ENCODE measurements at places on chromosomes 2 and 18.

- peak; percentile 81 for DNase-seq
These were observed 14.6 kb downstream of the TNS1 start for GRCh38 chr2:217988014-217988839.

GRCh38 chr2:164739966-164740365, 101.7 kb downstream of the COBLL1 start:
- no peak for DNase-seq

GRCh38 chr18:13227910-13228309, 9.3 kb downstream of the LDLRAD4 start:
- no peak for DNase-seq

DNA sequence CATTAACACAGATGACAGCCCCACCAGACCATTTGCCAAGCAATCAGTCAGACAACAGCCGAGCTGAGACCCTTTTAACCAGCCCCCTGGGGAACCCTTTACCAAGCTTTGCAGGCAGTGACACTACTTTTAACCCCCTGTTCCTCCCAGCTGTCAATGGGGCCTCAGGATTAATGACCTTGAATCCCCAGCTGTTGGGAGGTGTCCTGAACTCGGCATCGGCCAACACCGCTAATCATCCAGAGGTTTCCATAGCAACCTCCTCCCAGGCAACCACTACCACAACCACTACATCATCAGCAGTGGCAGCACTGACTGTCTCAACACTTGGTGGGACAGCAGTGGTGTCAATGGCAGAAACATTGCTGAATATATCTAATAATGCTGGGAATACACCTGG, 160.9 kb upstream of the EPC2 start:
- no peak for DNase-seq

GRCh38 chr2:185063761-185064160, 465.4 kb downstream of the ZNF804A start:
- no peak for DNase-seq

DNA sequence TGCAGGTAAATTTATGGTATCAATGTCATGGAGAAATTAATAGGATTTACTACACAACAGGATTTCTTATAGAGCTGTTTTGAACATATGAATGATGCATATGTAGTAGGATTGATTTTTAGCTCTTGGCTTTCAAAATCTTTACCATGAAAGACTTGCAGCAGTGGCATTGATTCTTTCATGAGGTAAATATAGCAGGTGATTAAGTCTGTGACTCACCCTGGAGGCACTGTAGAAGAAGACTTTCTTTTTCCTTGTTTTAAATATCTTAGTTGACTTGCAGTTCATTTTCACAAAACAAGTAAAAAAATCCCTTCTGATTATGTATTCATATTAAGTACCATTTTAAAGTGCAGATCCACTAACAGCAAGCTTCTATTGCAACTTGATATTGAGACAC, 463.0 kb downstream of the FBXO15 start:
- DNase-seq, result no peak

DNA sequence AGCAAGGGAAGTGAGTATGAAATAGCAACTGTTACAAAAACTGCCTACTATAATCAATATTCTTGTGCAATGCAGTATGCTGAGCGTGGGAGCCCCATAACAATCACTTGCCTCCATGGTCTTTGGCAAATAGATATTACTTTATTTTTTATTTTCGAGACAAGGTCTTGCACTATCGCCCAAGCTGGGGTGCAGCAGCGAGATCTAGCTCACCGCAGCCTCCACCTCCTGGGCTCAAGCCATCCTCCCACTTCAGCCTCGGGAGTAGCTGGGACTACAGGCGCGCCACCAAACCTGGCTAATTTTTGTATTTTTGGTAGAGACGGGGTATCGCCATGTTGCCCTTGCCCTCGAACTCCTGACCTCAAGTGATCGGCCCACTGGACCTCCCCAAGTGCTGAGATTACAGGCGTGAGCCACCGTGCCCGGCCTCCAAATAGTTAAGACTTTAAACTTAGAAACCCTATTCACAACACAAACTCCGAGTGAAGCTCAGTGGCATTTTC, 1.2 kb upstream of the CCNT2 start:
- no peak for DNase-seq

- no peak for DNase-seq
These were observed 358.3 kb upstream of the KLHL29 start for GRCh38 chr2:23026671-23027070.

DNA sequence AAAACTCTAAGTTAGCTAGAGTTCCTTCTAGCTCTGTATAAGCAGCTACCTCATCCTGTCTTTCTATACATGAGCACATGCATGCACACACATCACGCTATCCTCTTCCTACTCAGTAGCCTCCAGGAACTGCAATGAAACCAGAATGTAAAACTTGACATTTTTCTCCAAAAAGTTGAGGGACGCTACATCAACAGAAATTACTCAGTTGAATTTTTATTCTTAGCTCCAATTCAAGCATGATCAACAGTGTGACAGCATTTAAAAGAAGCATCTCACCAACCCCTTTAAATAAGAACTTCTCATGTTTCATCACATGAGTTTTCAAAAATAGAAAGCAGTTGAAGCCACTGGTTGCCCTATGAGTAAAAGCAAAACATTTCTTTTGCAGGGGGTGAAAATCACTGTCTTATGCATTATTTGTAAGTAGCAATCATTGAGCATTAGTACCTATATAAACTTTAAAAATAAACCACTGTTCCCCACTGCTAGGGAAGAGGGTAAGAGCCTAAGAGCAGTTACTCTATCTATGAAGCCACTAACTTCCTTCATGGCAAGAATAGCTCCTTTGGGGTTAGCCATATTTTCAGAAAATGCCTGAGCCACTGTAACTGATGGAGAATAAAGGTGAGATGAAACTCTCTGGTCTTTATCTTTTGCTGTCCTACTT, 77.9 kb upstream of the ARL5A start:
- no peak for DNase-seq

DNA sequence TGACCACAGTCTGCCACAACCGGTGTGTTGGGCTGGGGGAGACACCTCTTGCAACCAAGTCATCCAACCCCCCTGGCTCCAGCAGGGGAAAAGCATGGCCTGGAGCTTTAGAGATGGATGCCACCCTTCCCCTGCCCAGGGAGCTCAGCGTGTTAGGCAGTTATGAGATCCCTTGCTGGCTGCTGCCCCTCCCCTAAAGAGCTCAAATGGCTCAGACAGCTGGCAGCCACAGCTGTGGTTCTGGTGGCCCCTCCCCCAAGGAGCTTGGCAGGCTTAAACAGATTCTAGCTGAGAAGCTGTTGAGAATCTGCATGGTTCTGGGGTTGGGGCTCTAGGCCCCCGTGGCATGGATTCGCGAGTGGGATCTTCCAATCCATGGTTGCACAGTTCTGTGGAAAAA, 64.7 kb downstream of the TEX51 start:
- DNase-seq, result no peak

GRCh38 chr2:165373278-165374010, 96.1 kb upstream of the CSRNP3 start:
- DNase-seq, result no peak

DNA sequence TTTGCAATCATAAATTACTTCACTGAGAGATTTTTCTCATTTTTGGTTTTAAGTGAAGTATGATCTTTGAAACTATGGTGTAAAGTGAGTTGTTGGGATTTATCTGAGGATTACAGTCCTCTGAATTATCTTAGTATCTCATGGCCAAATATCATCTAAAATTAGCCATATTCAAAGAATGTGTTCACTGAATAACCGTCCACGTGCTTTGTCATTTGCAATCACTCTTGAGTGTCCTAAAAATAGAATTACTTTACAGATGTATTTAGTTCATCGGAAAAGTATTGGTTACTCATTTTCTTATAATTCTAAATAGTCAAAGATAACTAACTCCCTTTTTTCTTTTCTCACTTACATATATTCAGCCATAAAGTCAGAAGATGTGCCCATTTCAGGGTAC, 141.2 kb downstream of the RTN4 start:
- DNase-seq, result no peak

DNA sequence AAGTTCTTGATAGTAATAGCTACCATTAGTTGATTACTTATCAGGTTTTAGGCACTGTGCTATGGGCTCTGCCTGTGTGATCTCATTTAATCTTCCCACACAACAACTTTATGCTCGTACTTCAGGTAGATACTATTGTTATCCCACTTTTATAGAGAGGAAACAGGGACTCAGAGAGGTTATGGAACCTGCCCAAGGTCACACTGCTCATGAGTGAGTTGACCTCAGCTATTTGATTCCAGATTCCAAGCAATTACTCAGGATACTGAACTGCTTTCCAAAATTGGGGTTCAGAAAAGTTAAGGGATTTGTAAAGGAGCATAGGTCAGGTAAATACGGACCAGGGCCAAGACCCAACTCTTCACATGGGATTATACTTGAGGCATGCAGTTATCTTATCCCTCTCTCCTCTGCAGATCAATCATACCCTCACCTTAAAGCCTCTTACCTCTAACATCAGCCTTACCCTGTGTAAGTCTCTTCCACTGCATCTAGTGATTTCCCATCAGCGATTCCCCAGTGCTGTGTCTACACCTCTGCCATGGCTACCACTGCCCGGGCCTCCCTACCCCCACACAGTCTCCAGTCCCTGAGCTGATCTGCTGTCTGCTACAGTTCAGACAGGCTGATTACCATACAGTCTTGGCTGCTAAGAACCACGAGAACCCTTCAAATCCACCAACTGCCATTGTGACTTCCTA, 74.4 kb downstream of the ANTXR1 start:
- no peak for DNase-seq

DNA sequence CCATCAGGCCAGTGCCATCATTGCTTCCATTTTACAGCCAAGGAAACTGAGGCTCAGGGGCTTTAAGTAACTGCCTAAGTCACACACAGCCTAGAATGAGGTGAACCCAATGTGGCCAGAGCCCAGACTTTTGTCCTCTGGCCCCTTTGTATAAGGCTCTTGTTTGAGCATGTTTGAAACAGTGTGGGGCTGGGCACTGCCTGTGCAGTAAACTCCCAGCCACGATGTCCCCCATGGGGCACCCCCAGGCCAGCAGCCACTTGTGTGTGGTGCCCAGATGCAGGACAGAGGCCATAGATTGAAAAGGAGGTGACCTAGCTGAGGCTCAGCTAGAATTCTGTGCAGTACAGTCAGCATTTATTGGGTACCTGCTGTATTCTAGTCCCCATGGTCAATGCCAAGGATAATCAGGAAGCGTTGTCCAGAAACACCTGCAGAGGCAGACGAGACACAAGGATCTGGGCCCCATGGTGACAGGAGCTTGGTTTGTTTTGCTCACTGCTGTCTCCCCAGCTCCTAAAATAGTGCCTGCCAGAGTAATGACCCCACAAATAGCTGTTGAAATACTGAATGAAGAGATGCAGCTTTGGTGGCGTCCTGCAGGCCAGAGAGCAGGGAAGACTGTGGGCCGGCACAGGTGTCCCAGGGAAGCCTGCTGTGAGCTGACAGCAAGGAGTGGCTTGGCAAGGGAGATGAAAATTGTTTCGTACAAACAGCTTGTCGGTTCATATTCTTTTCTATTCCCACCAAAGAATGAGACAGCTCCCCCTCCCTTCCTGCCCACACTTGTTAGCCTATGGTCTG, 160.7 kb downstream of the LDLRAD4 start:
- DNase-seq, result no peak

DNA sequence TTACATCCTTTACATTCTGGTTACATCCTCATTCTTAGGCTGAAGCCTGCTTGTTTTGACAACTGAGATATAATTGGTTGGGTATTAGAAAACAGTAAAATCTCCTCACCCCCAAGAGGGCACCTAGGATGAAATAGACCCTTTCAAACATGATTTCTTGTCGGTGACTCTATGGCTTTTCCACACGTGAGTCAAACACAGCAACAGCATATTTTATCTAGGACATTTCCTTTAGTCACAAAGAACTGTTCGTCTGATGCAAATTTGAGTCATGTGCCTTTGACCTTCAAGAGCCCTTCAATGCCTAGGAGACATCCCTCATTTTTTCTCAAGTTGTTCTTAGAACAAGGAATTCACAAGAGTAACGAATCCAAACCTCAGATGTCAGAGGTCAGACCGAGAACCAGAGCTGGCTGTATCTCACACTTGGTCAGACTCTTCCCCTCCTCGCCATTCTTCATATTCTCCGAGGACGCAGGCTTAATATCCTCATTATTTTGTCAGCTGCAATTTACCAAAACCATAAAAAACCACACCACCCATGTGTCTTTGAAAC, 60.5 kb upstream of the ALKAL2 start:
- no peak for DNase-seq

DNA sequence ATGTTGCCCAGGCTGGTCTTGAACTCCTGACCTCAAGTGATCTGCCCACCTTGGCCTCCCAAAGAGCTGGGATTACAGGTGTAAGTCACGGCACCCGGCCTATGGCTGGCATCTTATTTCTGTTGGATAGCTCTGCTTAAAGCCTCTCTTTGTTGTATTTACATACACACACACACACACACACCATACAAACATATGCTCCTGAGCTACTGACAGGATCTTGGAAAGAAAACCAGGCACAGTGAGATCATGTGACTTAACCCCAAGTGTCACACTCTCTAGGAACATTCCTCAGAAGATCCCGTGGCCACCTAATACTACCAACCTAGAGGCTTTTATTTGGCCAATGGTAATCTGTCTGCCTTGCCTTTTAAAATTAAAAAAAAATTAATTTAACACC, 85.1 kb upstream of the HAAO start:
- DNase-seq, result no peak

DNA sequence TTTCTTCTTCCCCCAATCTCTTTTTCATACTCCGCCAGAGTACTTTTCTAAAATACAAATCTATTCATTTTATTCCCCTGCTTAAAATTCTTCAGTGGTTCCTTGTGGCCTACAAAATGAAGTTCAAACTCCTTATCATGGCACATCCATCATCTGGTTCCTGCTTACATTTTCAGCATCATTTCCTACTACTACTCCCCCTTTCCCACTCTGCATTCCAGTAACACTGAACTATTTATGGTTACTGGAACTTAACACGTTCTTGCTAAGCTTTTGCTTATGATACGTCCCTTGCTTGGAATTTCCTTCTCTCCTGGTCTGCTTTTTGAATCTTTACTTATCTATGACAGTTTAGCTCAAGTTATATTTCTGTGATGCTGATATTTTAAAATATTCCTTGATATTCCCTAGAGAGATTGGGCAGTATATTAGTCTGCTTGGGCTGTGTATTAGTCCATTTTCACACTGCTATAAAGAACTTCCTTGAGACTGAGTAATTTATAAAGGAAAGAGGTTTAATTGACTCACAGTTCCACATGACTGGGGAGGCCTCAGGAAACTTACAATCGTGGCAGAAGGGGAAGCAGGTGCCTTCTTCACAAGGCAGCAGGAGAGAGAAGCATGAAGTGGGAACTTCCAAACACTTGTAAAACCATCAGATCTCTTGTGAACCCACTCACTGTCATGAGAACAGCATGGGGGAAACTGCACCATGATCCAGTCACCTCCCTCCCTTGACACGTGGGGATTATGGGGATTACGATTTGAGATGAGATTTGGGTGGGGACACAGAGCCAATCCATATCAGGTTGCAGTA, 53.2 kb downstream of the BMPR2 start:
- no peak for DNase-seq
